Small intestine (tissue), 16 donors: ENCODE measurements at places on chromosomes 2 and 18.

DNA sequence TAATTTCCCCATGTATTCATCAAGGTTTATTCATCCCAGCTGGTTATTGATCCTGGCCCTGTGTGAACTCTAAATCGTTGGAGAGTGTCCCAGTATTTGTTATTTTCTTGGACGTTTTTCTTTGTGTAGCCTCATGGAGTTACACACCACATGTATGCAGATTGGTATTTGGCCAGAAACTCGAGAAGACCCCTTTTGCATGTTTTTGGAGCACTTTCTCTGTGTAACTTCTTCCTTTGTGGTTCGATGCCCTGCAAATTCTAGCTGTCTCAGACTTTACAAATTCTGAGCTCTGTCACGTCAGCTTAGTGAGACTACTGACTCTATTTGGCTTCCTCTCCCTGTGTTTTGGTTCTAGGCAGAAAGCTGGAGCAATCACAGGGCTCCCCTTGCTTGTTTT, 198.7 kb downstream of the MCFD2 start:
- DNase-seq = no peak

- DNase-seq = no peak
These were observed 19.5 kb upstream of the RBMS1 start for GRCh38 chr2:160513120-160513519.

DNA sequence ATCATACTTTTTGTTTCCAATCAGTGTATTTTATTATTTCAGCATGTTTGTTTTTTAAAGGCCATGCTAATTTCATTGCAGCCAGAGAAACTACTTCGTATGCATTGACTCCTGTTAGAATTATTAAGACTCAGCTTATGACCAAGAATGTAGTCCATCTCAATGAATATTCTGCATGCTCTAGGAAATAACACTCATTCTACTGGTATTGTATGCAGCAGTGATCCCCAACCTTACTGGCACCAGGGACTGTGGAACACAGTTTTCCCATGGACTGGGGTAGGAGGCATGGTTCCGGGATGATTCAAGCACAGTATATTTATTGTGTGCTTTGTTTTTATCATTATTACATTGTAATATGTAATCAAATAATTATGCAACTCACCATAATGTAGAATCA, 356.9 kb downstream of the DSEL start:
- no peak for DNase-seq

DNA sequence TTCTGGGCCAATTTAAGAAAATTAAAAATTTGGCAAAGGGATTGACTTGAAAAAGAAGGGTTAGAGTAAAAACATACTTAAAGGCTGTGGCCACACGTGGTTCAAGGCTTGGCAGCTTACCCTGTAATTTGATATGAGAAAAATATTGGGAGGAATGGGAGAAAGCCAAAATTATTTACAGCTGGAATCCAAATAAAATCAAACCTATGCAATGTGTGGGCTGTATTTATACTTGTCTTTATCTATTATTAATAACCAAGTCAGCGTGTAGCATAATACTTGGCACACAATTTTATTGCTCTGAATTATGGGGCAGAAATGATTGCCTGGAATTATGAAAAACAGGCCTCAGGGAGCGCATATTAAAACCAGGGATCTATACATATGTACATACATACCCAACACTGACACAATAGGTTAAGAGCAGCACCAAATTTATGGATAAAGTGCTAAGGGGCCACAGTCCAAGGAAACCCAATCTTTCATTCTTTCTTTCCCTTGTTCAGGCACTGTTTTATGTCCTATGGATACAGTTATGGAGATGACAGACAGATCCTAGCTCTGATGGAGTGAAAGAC, 35.6 kb downstream of the FAM124B start:
- DNase-seq = no peak

DNA sequence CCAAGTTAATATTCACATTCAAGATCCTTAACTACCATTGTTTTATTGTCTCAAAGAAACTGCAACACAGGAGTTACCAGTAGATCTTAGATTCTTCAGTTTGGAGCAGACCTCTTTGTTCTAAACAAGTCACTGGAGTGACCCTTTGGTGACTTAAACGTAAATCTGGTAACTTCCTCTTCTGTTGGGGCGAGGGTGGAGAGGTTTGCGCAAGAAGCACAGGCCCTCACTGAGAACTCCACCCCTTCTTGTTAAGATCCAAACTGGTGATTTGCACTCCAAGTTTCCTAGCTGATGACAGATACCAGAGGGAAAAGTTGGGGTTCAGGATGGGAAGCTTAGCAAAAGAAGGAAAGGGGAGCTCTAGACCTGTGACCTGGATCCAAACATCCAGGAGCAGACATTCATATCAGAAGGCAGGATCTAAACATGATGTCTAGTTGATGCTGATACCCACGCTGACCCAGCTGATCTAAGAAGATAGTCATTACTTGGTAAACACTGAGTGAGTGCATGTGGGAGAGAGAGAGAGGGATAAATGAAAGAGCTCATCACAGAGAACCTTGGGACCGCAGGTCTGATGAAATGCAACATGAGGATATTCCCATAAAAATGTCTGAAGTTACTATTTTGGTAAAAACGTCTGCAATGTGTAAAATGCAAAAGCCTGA, 256.0 kb downstream of the CDH20 start:
- DNase-seq = no peak

- peak; percentile 82 for DNase-seq
These were observed 162.5 kb upstream of the TMEFF2 start for GRCh38 chr2:192357217-192357616.

DNA sequence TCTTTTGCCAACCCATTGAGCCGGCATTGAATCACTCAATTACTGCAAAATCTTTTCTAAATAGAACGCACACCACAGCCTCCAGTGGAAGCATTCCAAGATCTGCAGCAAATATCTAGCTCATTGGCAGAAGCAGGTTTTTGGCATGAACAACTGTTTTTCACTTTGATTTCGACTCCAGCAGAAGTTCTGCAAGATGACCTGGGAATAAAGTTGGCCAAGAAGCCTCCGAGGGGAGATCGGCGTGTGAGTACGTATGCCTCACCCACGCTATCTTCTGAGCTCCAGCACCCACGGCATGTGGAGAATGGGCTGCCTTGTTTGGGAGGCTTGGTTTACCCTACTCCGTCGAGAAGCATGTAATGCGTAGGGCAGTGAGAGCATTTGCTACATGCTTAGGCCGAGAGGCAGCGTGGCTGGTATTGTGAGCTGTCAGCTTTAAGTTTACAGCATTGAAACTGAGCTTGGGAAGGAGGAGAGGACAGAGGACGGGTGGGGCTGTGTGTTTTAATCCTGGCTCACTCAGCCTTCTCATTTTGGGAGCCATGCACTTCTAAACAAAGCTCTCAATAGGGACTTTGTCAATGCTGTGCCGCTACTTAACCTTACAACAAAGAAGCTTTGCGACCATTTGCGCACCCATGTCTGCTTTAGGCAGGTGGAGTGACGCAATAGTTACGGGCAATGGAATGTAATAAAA, 10.5 kb downstream of the PCARE start:
- DNase-seq = no peak

DNA sequence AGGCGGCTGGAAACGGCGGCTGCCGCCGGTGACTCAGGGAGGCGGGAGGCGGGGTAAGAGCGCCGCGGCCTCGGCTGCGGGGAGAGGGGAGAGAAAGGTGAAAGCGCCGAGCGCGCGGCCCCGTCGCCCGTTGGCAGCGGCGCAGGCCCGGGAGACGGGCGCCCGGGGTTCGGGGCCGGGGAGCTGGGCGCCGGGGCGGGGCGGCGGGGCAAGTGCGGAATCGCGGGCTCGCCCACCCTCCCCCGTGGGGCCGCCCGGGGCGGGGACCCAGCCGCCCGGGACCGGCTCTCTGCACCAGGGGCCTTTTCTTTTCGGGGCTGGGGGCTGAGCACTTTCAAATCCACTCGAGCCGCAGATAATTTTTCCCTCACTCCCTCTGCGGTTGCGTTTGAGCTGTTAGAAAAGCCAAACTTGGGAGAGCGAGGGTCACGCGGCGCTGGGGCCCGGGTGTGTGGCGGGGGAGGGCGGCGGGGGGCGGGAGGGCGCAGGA, 266 bp downstream of the KDM3A start:
- no peak for DNase-seq

- DNase-seq = no peak
These were observed 376.5 kb downstream of the TMEM182 start for GRCh38 chr2:103138123-103138901.

GRCh38 chr18:8424481-8424880, 184.8 kb upstream of the RAB12 start:
- no peak for DNase-seq

DNA sequence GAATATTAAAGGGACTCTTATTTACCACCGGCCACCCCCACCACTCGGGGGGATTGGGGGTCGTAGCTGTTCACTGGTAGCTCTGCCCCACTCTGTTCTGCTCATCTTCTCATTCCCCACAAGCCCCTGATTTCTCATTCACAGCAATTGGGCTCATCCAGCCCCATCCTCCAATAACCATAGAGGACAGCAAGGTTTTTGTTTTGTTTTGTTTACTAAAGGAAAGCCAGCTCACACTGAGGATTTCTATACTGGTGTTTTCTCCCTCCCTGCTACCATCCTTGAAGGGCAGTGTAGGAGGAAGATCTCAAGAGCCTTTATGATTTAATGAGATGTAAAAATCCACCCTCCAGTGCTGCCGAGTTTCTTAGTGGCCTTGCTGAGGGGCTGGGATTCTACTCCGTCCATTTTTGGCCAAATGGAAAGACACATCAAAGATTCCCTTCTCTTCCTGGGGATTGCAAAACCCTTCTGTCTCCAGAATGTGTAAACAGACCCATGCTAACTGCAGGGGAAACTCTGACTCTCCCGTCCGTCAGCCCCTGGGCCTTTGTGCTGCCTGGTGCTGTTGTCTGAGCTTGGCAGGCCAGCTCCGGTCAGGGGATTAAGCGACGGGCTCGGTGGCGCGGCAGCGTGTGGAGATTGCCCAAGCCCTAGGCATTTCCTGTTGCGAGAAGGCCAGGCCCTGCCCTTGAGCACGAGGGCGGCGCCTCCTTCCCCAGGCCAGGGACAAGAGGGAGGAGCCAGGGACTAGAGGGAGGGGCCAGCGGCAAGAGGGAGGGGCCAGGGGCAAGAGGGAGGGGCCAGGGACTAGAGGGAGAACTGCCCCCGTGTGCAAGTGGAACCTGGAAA, 165.0 kb downstream of the ANTXR1 start:
- peak; percentile 67 for DNase-seq

DNA sequence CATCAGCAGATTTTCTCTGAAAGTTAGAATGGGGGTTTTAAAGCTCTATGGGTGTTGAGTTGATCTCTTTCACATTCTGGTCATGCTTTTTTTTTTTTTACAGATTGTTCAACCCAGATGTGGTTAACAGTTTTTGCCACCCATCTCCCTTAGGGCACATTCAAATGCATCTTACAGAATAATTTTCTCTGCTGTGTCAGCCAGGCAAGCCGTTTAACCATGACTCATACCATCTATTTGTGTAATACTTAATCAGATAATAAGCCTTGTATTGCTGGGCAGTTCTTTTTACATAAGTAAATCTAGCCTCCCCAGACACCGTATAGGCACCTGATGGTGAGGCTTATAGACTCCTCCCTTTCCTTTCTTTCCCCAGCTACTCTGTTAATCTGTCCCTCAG, 62.0 kb downstream of the TGIF1 start:
- DNase-seq = peak; percentile 49

- no peak for DNase-seq
These were observed 1089.3 kb upstream of the CELF4 start for GRCh38 chr18:38654946-38655345.

GRCh38 chr2:113088213-113088992, 20.6 kb downstream of the IL1F10 start:
- DNase-seq = no peak

- DNase-seq = no peak
These were observed 271.8 kb upstream of the TFPI start for GRCh38 chr2:187826023-187826422.

GRCh38 chr2:187918996-187919821, 365.0 kb upstream of the TFPI start:
- peak; percentile 38 for DNase-seq

DNA sequence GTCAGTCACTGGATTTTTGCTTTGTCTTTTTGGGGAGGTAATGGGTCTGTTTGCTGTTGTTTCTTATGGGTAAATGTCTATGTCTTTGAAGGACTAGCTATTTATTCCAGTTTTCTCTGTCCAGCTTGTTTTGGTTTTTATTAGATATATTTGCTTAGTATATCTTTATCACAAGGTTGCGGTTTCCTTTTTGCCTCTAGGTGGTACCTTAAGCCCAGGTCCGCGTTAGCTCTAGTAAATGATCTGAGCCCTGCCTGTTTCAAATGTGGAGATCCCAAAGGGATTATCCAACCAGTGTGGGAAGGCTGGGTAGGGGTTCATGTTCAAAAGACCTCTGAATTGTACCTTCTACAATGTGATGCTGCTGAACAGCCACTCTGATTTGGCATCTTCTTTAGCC, 114.5 kb downstream of the MYO3B start:
- no peak for DNase-seq

GRCh38 chr2:25606892-25607291, 66.5 kb downstream of the DTNB start:
- DNase-seq = peak; percentile 42
